Fibroblast of lung (primary cell): ENCODE measurements at places on chromosomes 13 and 19. TPM values are rescaled to one million over a fixed set of nuclear protein-coding genes. Genes with fewer than 3 reads are reported as not detected.

Gene ETV2
- total RNA-seq: 0.50 and 0.51 TPM in 2 replicates

Gene HSPH1
- 40.6 and 43.1 TPM in 2 replicates for total RNA-seq

Gene ZNF837
- total RNA-seq: 1.5 and 1.8 TPM in 2 replicates

Gene N4BP2L1
- total RNA-seq: 5.6 and 5.9 TPM in 2 replicates

Gene LENG1
- total RNA-seq: 6.7 and 7.3 TPM in 2 replicates

Gene ZFP28
- 8.0 and 14.9 TPM in 2 replicates for total RNA-seq

Gene PRODH2
- not detected in 2 replicates for total RNA-seq

Gene ZNF787
- 28.7 and 28.8 TPM in 2 replicates for total RNA-seq

Gene C19orf81
- total RNA-seq: not detected in 2 replicates
